ENCODE measurements at places on chromosomes 5 and 9. TPM values are rescaled to one million over a fixed set of nuclear protein-coding genes. Genes with fewer than 3 reads are reported as not detected.
A peak's percentile ranks its signal among the peaks of the same experiment; 100 is the strongest.

DNA sequence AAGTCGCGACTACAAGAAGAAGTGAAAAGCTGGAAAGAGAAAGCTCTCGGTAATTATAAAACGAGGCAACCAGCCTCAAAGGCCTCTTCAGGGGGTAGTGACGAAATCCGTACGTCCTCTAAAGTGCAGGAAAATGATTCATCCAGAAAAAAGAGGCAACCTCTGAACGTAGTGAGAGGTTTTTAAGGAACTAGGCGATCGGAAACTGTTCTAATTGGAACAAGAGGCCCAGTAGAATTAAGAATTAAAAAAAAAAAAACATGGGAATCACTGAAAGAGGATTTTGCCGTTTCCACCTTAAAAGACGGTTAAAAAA lies 1.0 kb downstream of the CSNK1A1 start:
- peaks cover 1% of the 10 kb centered on the region for H3K36me3 ChIP-seq
- peak overlapping the region; percentile 99 for H3K4me3 ChIP-seq
- H3K4me1 ChIP-seq = peaks cover 4% of the 10 kb centered on the region
- peak overlapping the region; percentile 93 for H3K27ac ChIP-seq
- no peak for DNase-seq
- H3K27me3 ChIP-seq = no peaks in the 10 kb centered on the region

GRCh38 chr5:127680595-127680994 lies 22.6 kb upstream of the CCDC192 start:
- no peak overlapping the region for H3K4me3 ChIP-seq
- no peaks in the 10 kb centered on the region for H3K4me1 ChIP-seq
- H3K27me3 ChIP-seq = no peaks in the 10 kb centered on the region
- no peak overlapping the region for H3K27ac ChIP-seq

DNA sequence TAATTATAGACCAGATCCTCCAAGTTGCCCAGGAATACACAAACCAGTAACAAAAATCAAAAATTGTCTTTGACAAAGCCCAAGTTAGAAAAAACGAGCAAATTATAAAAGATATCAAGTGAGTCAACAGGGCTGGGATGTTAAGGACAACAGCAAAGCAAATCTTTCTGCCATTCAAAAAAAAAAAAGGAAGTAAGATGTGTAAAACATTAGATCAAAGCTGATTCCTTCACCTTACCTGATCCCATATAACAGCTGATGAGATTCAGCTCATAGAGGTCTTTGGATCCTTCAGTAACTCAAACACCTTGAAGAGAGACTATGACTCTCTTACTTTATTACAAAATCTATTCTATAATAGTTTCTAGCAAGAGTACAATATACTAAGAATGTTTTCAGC lies 100.9 kb downstream of the STRBP start:
- no peak overlapping the region for H3K4me3 ChIP-seq
- no peaks in the 10 kb centered on the region for H3K4me1 ChIP-seq
- no peak overlapping the region for H3K27ac ChIP-seq
- H3K36me3 ChIP-seq = no peaks in the 10 kb centered on the region
- DNase-seq = no peak

DNA sequence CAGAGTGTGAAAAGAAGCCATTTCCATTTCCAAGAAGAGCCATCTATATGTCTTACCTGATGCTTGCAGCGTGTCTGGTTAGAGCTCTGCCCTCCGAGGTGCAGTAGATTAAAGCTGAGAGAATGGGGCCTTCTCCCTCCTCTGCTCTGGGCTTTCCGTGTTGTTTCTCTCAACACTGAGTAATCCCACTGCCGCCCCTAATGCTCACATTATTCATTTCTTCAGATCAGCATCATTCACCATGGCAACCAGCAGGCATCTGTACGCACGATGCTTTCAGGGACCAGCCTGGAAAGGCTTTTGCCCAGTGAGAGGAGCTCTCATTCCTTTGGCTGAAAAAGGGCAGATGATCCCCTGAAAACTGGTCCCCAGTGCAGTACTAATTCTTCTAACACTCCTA lies 79.6 kb downstream of the CYFIP2 start:
- H3K4me3 ChIP-seq = no peak overlapping the region
- no peaks in the 10 kb centered on the region for H3K4me1 ChIP-seq
- H3K27me3 ChIP-seq = no peaks in the 10 kb centered on the region
- no peak overlapping the region for H3K27ac ChIP-seq
- no peak for DNase-seq

- H3K27me3 ChIP-seq = no peaks in the 10 kb centered on the region
- no peak for DNase-seq
- no peak overlapping the region for H3K27ac ChIP-seq
Measured at GRCh38 chr5:76366596-76366995, 36.5 kb upstream of the IQGAP2 start.

DNA sequence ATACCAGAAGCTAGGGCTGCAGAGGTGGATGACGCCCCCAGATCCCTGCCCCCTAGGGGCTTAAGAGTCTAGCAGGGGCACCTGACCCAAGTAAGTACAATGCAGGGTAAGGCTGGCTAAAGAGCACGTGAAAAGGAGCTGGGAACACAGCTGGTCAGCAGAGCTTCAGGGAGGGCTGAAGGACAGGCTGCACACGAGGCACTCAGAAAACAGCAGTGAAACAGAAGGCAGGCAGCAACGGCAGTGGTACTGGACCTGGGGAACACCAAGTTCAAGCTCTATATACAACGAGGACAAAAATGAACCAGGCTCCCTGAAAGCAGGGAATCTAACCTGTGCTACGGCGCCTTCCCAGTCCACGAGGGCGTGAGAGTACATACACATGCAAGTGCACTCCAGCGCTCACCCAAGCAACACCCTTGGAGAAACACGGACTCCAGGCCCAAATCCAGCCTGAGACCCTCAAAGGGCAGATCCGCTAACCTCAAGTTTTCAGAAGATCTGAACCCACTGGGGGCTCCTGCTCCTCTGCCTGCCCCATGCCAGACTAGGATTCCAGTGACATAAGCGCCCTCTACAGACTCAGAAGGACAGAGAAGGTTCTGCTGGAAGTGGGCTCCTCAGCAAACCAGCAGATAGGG lies 57.4 kb downstream of the PSMB7 start:
- H3K27me3 ChIP-seq = no peaks in the 10 kb centered on the region
- no peak overlapping the region for H3K27ac ChIP-seq
- peaks cover 8% of the 10 kb centered on the region for H3K36me3 ChIP-seq

DNA sequence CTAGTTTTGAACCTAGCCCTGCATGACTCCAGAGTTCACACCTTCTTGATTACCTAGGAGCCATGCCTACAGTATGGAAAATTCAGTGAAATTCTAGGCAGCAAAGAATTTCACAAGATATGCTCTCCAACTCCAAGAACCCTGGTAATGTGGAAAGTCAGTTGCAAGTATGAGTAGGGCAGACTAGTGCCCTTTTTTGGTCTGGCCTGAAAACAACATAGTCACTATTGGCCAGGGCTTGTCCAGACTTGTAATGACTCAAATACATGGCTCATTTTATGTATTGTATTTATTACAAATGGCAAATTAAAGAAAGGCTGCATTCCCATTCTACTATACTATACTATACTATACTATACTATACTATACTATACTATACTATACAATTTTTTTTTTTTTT lies 160.4 kb downstream of the ESM1 start:
- no peaks in the 10 kb centered on the region for H3K27me3 ChIP-seq
- no peak overlapping the region for H3K4me3 ChIP-seq
- no peak overlapping the region for H3K27ac ChIP-seq
- no peak for DNase-seq
- no peaks in the 10 kb centered on the region for H3K36me3 ChIP-seq

The FOXD4L5 gene
- not detected for polyA plus RNA-seq

The PRSS3 gene
- not detected for polyA plus RNA-seq

- no peak for DNase-seq
- peaks cover 3% of the 10 kb centered on the region for H3K27me3 ChIP-seq
- no peak overlapping the region for H3K27ac ChIP-seq
Measured at GRCh38 chr5:139698490-139699146, 50.5 kb downstream of the CXXC5 start.

DNA sequence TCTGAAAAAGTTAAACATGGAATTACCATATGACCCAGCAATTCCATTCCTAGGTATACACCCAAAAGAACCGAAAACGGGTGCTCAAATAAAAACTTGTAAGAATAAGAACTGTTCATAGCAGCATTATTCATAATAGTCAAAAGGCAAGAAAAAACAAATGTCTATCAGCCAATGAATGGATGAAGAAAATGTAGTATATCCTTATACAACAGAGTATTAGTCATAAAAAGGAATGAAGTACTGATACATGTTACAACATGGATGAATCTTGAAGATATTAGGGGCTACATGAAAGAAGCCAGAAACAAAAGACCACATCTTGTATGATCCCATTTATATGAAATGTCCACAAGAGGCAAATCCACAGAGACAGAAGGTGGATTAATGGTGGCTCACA lies 15.6 kb upstream of the BRD3 start:
- no peak overlapping the region for H3K27ac ChIP-seq
- DNase-seq = no peak
- H3K4me3 ChIP-seq = no peak overlapping the region
- no peaks in the 10 kb centered on the region for H3K27me3 ChIP-seq
- H3K36me3 ChIP-seq = no peaks in the 10 kb centered on the region
- no peaks in the 10 kb centered on the region for H3K4me1 ChIP-seq

GRCh38 chr5:92380069-92380770 lies 997.1 kb upstream of the ARRDC3 start:
- H3K27me3 ChIP-seq = no peaks in the 10 kb centered on the region
- no peak overlapping the region for H3K27ac ChIP-seq
- no peak for DNase-seq
- H3K4me1 ChIP-seq = no peaks in the 10 kb centered on the region
- H3K4me3 ChIP-seq = no peak overlapping the region

GRCh38 chr5:22844636-22845035 lies 8.5 kb downstream of the CDH12 start:
- no peak for DNase-seq
- H3K36me3 ChIP-seq = no peaks in the 10 kb centered on the region
- H3K4me1 ChIP-seq = no peaks in the 10 kb centered on the region
- H3K4me3 ChIP-seq = no peak overlapping the region
- no peaks in the 10 kb centered on the region for H3K27me3 ChIP-seq
- no peak overlapping the region for H3K27ac ChIP-seq

The NSA2 gene
- 8.7 TPM for polyA plus RNA-seq

GRCh38 chr9:13915131-13915530 lies 398.8 kb downstream of the NFIB start:
- H3K36me3 ChIP-seq = no peaks in the 10 kb centered on the region
- H3K27me3 ChIP-seq = no peaks in the 10 kb centered on the region
- H3K4me1 ChIP-seq = no peaks in the 10 kb centered on the region
- no peak overlapping the region for H3K4me3 ChIP-seq
- no peak overlapping the region for H3K27ac ChIP-seq
- DNase-seq = no peak

GRCh38 chr9:93813221-93814076 lies 141.7 kb downstream of the BARX1 start:
- no peak for DNase-seq
- H3K4me3 ChIP-seq = no peak overlapping the region
- H3K27ac ChIP-seq = no peak overlapping the region
- peaks cover 22% of the 10 kb centered on the region for H3K4me1 ChIP-seq
- H3K27me3 ChIP-seq = no peaks in the 10 kb centered on the region
- no peaks in the 10 kb centered on the region for H3K36me3 ChIP-seq

GRCh38 chr5:10124287-10124686 lies 125.4 kb downstream of the ATPSCKMT start:
- DNase-seq = no peak
- no peak overlapping the region for H3K4me3 ChIP-seq
- no peaks in the 10 kb centered on the region for H3K27me3 ChIP-seq
- no peaks in the 10 kb centered on the region for H3K4me1 ChIP-seq

The PCDHA9 gene
- polyA plus RNA-seq = 0.17 TPM

- no peaks in the 10 kb centered on the region for H3K36me3 ChIP-seq
- DNase-seq = no peak
- H3K4me1 ChIP-seq = no peaks in the 10 kb centered on the region
- no peak overlapping the region for H3K27ac ChIP-seq
- H3K27me3 ChIP-seq = no peaks in the 10 kb centered on the region
Measured at GRCh38 chr5:65149827-65150226, 331.9 kb downstream of the ADAMTS6 start.

The COL5A1 gene
- polyA plus RNA-seq = 3.8 TPM

GRCh38 chr9:136835932-136836904 lies 6.1 kb upstream of the AJM1 start:
- no peak overlapping the region for H3K27ac ChIP-seq
- peaks cover 8% of the 10 kb centered on the region for H3K36me3 ChIP-seq
- H3K4me1 ChIP-seq = peaks cover 4% of the 10 kb centered on the region
- H3K27me3 ChIP-seq = no peaks in the 10 kb centered on the region

The PCDHGC3 gene
- 11.3 TPM for polyA plus RNA-seq
